MCF 10A (cell line): ENCODE measurements at places on chromosomes 16 and 17. TPM values are rescaled to one million over a fixed set of nuclear protein-coding genes. Genes with fewer than 3 reads are reported as not detected.

The RAB11FIP4 gene
- 2.8 and 3.7 TPM in 2 replicates for total RNA-seq

The ALOX15B gene
- 18.5 and 27.6 TPM in 2 replicates for total RNA-seq

The KRT20 gene
- not detected in 2 replicates for total RNA-seq

The UMOD gene
- total RNA-seq: not detected in 2 replicates

The CASKIN2 gene
- total RNA-seq: 19.2 and 19.8 TPM in 2 replicates

The OR4D1 gene
- total RNA-seq: not detected in 2 replicates

The CD68 gene
- total RNA-seq: 6.9 and 10.6 TPM in 2 replicates

The KRTAP1-5 gene
- total RNA-seq: not detected in 2 replicates

The UNC119 gene
- 12.5 and 13.7 TPM in 2 replicates for total RNA-seq

The SUPT6H gene
- total RNA-seq: 81.7 and 86.4 TPM in 2 replicates

DNA sequence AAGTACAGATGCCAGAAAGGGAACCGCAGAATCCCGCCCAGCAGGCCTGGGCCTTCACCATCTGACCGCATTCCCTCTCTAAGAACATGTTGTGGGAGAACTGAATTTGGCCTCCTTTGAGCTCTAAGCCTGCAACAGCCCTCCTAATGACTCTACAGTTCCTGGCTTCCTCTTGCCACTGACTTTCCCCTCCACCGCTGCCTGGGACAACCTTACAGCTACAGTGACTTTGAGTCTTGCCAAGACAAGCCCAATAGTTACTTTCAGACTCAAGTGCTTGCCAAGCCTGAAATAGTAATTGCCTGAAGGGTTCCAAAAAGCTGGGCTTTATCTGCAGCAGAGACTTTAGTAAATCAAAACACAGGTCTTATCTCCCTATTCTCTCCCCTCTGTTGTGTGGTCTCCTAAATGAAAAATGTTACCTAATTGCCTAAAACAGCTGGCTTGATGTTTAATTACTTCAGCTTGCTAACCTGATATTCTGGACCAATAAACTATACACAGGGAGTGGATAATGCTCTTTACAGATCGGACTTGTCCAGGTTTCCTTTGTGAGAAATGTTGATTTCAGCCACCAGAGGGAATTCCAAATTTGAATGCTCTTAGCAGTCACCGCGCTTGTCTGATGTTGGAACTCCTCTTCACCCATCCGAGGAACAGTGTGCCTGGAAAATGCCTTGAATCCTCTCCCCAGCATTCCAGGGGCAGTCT lies 85.1 kb upstream of the TBX2 start:
- DNase-seq: peak; percentile 43

DNA sequence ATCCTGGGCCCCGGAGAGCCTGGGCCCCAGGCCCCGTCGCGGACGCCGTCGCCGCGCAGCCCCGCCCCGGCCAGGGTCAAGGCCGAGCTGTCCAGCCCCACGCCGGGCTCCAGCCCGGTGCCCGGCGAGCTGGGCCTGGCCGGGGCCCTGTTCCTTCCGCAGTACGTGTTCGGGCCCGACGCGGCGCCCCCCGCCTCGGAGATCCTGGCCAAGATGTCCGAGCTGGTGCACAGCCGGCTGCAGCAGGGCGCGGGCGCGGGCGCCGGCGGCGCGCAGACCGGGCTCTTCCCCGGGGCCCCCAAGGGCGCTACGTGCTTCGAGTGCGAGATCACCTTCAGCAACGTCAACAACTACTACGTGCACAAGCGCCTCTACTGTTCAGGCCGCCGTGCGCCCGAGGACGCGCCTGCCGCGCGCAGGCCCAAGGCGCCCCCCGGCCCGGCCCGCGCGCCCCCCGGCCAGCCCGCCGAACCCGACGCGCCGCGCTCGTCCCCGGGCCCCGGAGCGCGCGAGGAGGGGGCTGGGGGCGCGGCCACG lies 36.8 kb upstream of the ZC3H18 start:
- no peak for DNase-seq

DNA sequence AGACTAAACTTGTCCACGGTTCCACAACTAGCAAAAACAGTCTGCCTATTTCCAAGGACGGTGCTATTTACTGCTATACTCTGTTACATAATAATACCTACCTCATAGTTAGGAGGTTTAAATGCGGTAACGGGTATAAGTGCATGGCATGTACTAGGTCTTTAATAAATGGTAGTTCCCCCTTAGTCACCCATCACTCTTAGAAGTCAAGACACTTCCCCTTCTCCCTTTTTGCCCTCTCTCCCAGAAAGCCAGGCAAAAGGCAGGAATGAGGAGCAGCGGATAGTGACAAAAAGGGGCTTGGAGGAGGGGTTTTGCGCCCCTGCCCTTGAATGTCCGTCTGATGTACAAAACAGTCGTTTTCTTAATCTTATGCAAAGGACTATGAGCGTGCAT lies 1.1 kb upstream of the LSM12 start:
- no peak for DNase-seq

GRCh38 chr16:57570301-57571070 lies 28.0 kb downstream of the ADGRG5 start:
- DNase-seq: no peak

DNA sequence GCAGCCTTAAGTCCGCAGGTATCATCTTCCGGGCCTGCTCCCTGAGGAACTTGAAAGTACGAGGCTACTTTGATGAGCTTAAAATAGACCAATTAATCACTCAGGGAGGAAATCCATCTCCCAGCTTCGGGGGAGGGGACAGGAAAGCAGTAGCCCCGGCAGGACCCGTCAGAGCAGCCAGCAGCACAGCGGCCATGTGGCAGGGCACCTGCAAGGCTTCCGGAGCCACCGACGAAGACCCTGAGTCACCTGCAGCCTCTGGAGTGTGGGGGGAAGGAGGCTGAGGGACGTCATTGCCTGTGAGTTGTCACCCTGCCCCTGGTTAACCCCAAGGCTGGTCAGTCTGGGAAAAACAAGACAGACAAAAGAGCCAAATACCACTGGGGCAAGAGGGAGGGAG lies 4.4 kb upstream of the CYB561 start:
- no peak for DNase-seq

DNA sequence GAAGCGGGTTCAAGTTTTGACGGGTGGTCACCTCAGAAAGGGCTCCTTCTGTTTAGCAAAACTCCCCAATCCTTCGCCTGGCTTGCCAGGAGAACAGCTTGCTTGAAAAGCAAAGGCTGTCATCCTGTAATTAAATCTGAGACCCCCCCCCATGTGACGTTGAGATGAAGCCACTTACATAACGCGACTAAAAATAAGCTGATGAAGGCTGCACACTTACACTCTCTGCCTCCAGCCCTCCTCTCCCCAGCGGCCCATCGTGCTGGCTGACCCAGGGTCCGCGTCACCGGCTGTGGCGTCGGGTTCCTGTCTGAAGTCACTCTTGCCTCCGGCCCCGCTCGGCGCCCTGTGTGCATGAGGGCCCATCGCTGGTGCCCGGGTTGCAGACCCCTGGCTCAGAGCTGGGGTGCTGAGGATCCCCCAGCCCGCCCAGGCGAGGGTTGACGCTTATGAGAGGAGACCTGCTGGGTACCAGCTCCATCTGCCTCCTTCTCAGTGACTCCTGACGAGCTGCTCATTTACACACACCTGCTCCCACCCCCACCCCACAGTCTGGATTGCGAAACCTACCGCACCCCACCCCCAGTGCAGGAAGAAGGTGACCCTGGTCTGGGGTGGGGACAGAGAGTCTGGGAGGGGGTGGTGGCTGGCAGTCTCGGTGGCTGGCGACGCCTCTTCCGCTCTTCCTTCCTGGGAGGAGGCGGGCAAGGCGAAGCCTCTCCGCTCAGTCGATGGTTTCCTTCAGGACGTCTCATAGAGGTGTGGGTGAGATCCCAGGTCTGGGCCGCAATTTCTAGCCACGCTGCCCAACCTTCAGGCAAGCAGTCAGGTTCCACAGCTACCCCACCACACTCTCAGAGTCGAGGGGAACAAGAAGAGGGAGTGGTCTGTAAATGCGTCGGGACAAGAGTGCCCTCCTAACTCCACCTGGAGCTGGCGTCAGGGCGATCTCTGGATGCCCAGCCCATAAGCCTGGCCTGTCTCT lies 3.1 kb upstream of the BAIAP2 start:
- DNase-seq: no peak

GRCh38 chr16:9212621-9213020 lies 121.2 kb downstream of the HAPSTR1 start:
- no peak for DNase-seq

- DNase-seq: peak; percentile 90
Measured at GRCh38 chr17:50458701-50459676, 9.7 kb downstream of the CHAD start.

DNA sequence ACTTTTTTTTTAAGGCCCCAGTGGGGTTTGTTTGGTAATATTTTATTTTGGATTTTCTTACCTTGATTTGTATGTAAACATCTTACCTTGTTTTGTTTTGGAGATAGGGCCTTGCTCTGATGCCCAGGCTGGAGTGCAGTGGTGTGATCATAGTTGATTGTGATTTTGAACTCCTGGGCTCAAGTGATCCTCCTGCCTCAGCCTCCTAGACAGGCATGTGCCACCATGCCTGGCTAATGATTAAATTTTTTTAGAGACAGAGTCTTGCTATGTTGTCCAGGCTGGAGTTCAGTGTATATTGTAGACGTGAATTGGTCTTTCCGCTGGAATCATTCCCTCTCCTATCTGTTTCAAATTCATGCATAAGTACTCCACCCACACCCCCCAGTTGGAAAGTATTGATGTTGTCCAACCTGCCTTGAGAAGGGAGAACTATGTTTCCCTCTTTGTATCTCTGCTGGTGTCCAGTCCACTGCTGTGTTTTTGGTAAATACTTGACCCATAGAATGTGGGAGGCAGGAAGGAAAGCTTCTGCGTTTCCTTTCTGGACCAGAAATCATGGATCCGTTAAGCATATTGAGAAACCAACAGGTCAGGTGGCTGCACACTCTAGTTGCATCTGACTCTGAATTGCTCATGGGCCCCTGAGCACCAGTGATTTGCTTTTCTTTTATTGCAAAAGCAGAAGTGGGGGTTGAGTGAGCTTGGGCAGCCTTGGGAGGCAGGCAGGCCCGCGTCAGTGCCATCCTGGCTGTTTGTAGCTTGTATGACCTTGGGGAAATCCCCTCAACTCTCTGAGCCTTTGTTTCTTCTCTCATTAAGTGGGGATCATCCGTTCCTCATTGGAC lies 25.0 kb downstream of the RMI2 start:
- no peak for DNase-seq

DNA sequence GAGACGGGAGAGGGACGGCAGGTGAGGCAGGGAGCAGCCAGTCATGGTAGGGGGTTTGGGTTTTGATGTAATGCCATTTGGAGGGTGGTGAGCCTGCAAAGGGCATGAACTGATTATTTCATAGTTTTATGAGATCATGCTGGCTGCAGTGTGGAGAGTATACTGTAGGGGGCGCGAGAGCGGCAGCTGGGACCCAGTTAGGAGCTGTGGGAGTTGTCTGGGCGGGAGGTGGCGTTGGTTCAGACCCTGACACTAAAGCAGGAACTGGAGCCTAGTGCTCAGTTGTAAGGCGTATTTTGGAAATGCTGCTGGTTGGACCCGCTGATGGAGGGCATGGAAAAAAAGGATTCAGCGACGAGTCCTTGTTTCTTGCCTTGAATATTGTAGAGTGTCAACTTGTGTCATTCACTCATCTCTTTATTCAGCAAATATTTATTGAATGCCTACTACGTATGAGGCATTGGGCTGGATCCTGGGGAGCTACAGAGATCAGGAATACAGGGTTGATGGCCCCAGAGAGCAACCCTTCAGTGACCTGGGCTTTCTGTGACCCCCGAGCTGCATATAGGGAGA lies 23.7 kb upstream of the KDM8 start:
- peak; percentile 60 for DNase-seq

- no peak for DNase-seq
Measured at GRCh38 chr17:57186226-57187019, 69.9 kb upstream of the MSI2 start.

DNA sequence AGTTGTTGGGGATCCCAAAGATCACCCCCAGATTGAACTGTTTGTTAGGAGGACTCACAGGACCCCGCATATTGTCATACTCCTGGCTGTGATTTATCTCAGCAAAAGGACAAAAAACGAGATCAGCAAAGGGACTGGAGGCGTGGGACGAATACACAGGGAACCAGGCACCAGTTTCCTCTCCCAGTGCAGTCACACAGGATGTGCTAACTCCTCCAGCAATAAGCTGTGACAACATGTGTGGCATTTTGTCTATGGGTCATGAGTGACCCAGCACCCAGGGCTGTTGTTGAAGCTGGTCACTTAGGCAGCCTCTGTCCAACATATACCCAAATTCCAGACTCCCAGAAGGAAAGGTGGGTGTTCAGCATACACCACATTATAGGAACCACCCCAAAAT lies 60.9 kb downstream of the CPPED1 start:
- DNase-seq: no peak

GRCh38 chr17:67639555-67639954 lies 78.2 kb upstream of the NOL11 start:
- no peak for DNase-seq

- DNase-seq: no peak
Measured at GRCh38 chr17:64340557-64340956, 50.1 kb downstream of the PECAM1 start.

GRCh38 chr17:80468781-80469493 lies 7.5 kb downstream of the NPTX1 start:
- no peak for DNase-seq

DNA sequence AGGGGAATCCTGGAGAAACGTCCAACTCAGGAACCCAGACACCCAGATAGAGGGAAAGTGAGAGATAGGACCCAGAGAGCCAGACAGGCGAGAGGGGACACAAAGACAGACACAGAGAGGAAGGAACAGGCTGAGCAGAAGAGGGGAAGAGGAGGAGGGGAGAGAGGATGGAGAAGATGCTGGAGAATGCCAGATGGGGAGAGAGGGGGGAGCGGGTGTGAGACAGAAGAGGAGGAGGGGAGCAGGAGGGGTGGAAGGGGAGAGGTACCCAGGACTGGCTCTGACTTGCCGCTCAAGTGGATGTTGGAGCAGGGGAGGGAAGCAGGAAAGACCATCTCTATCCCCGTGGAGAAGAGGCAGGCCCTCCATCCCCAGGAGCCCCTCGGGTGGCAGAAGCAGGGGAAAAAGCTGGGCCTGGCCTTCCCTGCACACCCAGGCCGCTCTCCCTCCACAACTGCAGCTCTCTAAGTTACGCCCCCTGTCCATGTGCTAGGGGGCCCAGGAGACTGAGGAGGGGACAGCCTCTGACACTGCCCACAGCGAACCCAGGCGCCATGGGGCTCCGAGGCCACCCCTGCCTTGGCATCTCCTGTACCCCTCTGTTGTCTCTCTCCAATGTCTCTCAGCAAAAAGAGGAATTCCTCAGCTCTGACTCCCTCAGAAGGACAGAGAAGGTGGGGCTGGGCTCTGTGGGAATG lies 4.8 kb downstream of the PPP1R9B start:
- no peak for DNase-seq

GRCh38 chr17:50564916-50565315 lies 4.4 kb downstream of the CACNA1G start:
- no peak for DNase-seq

- DNase-seq: peak; percentile 90
Measured at GRCh38 chr16:30844671-30845449, 49.0 kb downstream of the BCL7C start.

DNA sequence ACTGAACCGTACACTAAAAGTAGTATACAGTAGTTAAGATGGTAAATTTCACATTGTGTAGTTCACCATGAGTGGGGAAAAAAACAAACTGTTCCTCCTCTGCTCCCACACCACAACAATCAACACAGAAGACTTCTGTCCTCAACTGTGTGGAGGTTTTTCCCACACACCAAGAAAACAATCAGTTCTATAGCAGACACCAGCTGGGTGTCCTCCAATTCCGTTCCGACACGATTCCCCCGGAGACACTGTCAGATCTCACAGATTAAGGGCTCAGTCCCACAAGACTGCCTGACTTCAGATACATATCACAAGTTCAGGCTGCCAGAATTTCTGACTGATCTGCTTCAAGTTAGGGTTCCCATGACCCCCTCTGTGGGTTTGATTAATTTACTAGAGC lies 31.8 kb downstream of the BBS2 start:
- DNase-seq: no peak
